ENCODE measurements at places on chromosomes 1 and 21.

GRCh38 chr1:246020211-246020954 lies 486.7 kb downstream of the SMYD3 start:
- DNase-seq, result no peak

DNA sequence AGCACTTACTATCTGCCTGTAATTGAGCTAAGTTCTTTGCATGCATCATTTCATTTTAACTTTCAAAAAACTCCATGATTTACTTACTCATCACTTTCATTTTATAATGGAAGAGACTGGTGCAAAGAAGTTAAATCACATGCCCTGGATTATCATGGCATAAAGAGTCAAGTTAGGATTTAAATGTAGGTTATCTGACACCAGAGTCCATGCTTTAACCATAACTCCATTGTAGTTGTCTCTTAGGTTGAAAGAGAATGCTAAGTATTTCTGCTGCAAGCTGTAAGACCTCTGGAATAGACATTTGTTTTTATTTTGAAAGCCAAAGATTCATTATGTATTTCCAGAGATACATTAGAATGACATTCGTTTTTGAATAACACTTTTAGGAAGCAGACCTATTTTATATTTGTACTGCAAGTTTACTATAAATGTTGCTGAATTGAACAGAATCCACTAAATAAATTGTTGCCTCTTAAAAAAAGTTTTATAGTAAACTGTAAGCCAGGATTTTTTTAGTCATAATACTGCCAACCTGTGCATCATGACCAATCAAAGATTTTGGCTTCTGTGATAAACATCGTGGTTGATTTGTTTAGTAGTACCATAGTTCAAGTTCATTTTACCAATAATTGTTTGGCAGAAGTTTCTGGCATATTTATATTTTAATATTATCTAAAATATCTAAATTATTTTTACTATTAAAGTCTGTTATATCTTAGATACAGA lies 26.1 kb downstream of the CFH start:
- no peak for DNase-seq

DNA sequence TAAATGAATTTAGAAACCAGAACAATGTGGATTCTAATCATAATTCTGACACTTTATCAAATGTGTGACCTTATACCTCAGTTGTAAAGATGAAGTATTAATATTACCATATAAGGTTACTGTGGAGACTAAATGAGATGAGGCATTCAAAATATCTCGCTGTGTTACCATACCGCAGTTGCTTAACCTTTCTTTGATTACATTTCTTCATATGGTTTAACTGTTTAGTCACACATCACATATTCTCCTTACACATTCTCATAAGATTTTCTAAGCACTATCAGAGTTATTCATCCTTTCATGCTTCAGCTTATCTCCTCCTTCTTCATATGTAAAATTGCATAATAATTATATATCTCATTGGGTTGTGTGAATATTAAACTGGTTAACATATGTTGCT lies 88.9 kb downstream of the LRRC53 start:
- no peak for DNase-seq

DNA sequence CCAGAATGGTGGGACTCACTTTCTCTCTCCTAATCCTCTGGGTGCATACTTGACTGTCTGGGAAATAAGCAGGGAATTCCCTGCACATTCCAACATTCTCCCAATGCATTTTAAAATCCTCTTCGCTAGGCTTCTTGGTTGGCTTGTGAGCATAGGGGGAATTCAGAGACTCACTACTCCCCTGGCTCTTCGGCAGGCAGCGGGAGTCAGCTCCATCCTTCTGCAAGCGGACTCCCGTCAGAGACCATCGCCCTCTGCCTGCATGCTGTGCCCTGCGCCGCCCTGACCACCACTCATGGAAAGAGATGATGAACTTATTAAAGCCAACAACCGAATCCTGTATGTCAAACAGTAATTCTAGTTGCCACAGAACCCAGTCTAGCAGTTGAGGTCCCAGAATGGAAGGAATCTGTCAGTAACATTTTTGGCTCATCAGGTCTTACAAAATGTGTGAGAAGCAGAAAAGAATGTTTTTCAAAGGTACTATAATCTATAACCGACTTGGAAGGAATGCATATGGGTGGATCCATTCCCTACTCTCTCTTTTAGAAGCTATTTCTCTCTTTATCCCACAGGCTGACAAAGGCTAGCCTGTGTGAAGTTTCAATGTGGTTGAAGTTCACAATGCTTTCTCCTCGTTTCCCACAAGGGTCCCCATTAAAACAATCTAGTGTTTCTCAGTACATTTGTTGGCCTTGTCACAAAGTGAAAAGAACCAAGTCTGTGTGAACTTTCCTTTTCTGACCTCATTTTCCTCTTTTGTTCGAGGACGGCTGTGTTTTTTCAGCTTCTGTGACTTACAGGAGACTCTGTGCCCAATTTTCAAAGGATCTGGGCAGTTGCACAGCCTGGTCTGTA lies 119.1 kb upstream of the ADAR start:
- DNase-seq, result peak; percentile 27

GRCh38 chr1:6461051-6461530 lies 4.9 kb downstream of the TNFRSF25 start:
- no peak for DNase-seq

- DNase-seq, result peak; percentile 96
Observed at GRCh38 chr1:26472320-26472900, at the start of gene HMGN2. TSS of gene HMGN2 (plus strand) at chr1:26472440. CDS start at chr1:26472613, 173 bp downstream.

- DNase-seq, result no peak
Observed at GRCh38 chr1:41743366-41743765, 175.4 kb downstream of the HIVEP3 start.

- DNase-seq, result no peak
Observed at GRCh38 chr21:42521805-42522204, 8.2 kb downstream of the SLC37A1 start.

- no peak for DNase-seq
Observed at GRCh38 chr1:234528074-234528865, 49.3 kb upstream of the TARBP1 start.

DNA sequence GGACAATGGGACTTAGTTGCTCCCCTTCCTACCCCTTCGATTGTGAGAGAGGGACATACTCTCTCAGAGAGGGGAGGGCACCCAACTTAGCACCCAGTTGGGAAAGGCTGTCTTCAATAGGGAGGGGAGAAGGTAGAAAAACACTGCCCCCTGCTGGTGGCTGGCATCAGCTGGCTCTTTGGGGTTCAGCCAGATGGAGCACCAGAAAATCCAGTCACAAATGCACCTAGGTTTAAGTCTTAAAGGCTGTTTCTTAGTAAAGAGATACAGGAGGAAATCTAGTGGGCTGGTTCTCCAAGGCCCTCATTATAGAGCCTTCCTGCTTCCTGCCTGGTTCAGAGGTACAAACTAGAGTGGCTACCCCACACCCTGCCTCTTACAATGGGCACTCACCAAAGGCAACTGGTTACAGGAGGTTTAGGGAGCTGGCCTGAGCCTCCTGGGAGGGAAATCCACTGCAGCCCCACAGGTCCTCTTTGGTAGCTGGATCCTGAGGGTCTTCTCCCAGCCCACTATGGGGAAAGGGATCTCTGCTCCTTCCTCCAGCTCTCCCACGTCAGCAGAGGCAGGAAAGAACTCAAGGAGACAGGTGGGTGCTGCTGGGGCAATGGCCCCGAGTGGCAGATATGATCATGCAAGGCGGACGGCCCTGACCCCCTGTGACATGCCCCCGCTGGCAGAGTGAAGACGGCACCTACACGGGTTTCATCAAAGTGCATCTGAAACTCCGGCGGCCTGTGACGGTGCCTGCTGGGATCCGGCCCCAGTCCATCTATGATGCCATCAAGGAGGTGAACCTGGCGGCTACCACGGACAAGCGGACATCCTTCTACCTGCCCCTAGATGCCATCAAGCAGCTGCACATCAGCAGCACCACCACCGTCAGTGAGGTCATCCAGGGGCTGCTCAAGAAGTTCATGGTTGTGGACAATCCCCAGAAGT lies 28.3 kb downstream of the EIF2D start:
- peak; percentile 90 for DNase-seq

DNA sequence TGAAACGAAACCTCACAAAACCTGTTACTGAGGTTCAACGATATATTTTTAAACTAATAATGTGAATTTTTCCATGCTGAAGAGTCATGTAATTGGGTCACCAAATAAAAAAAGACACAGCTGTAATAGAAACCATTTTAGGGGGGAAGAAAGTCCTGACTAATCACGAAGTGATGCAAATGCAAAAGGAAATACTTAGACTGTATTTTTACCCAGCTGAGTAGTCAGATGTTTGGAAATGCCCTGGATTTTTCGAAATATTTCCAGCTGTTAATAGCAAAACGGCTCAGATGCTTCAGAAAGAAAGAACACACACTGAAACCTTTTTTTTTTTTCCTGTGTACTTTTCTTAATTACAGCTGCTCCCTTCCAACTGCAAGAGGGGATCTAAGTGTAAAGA lies 210.3 kb downstream of the SETD4 start:
- no peak for DNase-seq

DNA sequence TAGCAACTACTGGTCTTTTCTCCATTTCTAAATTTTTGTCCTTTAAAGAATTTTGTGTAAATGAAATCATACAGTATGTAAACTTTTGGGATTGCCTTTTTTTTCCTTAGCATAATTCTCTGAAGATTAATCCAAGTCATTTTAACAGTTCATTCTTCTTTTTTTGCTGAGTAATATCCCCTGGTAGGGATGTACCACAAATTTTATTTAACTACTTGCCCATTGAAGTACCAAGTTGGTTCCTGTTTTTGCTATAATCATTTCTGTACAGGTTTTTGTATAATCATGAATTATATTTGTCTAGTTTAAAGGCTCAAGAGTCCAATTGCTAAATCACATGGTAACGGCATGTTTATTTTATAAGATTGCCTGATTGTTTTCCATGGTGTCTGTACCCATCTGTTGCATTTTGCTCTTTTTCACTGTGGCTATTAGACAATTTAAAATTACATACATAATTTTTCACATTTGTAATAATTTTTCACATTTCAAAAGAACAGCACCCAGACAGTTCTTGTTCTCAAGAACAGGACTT lies 891.1 kb downstream of the USP25 start:
- no peak for DNase-seq

GRCh38 chr1:61053226-61053711 lies 29.1 kb upstream of the NFIA start:
- DNase-seq, result no peak

DNA sequence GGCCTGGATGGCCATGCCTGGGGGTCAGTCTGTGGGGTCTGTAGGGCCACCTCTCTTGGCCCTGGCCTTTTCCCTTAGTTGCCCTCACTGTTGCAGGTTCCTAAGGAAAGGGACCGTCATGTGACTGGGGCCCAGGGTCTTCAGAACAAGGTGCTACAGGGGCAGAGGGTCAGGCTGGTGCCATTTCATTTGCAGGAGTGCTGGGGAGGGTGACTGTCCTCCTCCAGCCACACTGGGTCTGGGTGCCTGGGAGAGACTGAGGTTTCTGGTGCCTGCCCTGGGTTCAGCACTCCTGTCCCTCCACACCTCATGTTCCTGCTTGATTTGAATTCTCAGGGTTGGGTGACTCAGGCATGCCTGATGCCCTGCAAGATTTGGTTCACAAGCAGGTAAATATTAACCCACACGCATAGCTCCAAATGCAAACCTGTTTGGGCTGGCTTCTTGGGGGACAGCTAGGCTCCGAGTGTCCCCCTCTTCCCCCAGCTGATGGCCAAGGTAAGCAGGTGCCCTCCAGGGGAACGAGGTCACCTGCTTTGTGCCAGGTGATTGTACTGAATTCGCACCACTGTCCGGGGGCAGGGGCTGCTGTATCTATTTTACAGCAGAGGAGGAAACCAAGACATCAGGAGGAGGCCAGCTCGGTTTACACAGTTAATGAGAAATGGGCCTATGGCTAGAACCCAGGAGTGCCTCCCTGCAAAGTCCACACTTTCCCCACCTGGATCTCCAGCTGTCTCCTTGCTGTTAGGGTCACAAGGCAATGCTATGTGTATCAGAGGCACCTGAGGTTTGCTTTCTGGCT lies 20.3 kb downstream of the ARHGEF10L start:
- no peak for DNase-seq

- no peak for DNase-seq
Observed at GRCh38 chr21:29753216-29753615, 186.6 kb downstream of the GRIK1 start.

DNA sequence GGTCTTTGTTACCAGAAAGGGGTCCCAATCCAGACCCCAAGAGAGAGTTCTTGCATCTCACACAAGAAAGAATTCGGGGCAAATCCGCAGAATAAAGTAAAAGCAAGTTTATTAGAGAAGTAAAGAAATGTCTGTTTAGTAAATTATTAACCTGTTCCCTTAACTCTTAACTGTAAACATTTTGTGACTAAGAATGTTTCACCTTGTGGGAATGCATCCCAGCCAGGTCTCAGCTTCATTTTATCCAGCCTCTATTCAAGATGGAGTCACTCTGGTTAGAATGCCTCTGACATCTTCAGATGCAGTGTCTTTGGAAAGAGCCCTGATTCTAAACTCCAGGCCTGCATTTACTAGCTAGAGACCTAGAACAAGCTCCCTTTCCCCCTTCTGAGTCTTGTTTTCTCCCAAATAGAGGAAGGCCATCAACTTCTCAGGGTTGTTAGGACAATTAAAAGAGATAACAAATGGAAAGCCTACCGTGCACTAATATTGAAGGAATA lies 4.5 kb upstream of the FABP3 start:
- no peak for DNase-seq

DNA sequence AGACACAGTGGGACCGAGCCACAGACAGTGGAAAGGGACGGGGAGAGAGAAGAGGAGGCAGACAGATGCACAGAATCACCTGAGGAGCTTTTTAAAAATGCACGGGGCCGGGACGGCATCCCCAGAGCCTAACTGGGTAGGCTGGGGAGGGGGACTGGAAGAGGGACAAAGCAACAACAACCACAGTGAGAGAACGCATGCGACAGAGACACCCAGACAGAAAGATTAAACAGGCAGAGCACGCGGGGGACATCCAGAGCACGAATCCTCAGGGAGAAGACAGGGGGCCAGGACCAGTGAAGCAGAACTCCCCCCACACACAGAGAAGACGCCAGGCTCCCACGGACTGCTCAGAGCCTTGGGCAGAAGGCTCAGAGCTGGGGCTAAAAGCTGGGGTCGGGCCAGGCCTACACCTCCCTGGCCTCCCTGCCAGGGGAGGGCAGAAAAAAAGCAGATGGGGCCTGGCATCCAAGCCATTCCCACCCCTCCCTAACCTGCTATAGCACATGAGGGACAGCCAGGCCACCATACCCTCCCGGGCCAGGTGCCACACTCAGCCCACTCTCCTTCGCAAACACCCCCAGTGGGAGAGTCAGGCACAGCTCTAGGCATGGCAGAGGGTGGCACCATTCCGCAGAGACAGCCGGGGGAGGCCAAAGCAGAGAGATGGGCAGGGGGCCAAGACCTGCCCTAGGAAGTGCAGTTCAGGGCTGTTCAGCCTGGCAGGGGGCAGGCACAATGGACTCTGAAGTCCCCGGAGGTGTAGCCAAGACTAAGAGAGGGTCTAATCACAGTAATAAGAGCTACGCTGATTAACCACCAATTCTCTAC lies 29.8 kb upstream of the COL16A1 start:
- no peak for DNase-seq

- peak; percentile 52 for DNase-seq
Observed at GRCh38 chr1:28246427-28246832, 10.5 kb downstream of the ATP5IF1 start.
